ENCODE measurements at places on chromosomes 7 and 10.

GRCh38 chr10:106716381-106716780 lies 448.1 kb downstream of the SORCS1 start:
- DNase-seq, result no peak

GRCh38 chr10:80474597-80474910 lies 20.4 kb downstream of the TSPAN14 start:
- DNase-seq, result no peak

GRCh38 chr10:90642650-90643049 lies 215.2 kb downstream of the HTR7 start:
- DNase-seq, result no peak

- no peak for DNase-seq
Observed at GRCh38 chr10:47438857-47439474, 44.9 kb downstream of the ANXA8 start.

All from activated CD4-positive, CD25-positive, alpha-beta regulatory T cell treated with anti-CD3 and anti-CD28 coated beads, Interleukin-2, amount 50 U/mL, for 16 hours (primary cell).